ENCODE measurements at places on chromosomes 13 and 19.

DNA sequence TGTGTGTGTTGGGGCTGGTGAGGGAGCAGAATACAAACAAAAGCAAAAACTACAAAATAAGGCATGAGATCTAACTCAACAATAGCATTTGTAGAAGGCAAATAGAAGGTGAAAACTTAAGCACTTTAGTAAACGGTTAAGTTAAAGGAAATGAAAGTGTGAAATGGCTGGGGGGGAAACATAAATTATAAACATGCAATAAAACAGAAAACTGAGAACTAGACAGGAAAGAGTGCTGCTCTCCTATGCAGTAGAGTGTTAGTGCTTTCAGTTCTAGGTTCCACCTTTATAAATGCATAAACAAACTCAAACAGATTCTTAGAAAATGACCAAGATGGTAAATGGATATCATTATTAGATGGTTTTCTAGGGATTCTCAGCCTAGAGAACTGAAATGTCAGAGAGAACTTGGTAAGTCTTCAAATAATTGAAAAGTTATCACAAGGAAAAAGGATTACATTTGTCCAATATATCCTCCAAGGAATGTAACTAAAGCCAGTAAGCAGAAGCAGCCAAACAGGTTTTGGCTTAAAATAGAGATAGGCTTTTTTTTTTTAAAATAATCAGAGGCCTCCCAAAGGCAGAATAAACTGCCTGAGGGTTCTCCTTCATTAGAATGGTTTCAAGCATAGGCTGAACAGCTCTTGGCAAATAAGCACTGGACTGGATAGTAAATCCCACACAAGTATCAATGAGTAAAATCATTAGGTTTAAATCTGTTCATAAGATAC, 23.3 kb downstream of the RBM26 start:
- no peak for DNase-seq

GRCh38 chr13:45940061-45940460, 88.5 kb upstream of the SIAH3 start:
- DNase-seq, result no peak

- no peak for DNase-seq
Observed at GRCh38 chr19:2051773-2052704, 995 bp upstream of the MKNK2 start.

GRCh38 chr13:44565881-44566280, 10.2 kb downstream of the TSC22D1 start:
- no peak for DNase-seq

GRCh38 chr13:59774491-59774971, 389.2 kb downstream of the DIAPH3 start:
- DNase-seq, result peak; percentile 3

GRCh38 chr13:97583907-97584497, 150.0 kb downstream of the RAP2A start:
- no peak for DNase-seq

- DNase-seq, result peak; percentile 20
Observed at GRCh38 chr19:41327576-41328156, 17.7 kb downstream of the CCDC97 start.

DNA sequence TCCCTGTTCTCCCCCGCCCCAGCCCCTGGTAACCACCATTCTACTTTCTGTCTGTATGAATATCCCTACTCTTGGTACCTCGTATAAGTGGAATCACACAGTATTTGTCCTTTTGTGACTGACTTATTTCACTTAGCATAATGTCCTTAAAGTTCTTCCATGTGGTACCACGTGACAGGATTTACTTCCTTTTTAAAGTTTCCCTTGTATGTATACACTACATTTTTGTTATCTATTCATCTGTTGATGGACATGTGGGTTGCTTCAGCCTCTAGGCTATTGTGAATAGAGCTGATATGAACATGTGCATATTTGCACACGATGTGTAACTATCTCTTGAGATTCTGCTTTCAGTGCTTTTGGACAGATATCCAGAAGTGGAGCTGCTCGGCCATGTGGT, 59.6 kb upstream of the GJB6 start:
- no peak for DNase-seq

GRCh38 chr19:51501594-51502263, at the start of gene SIGLEC12:
Gene SIGLEC12 (minus strand): TSS chr19:51501800. CDS start chr19:51501733, 67 bp downstream.
- no peak for DNase-seq

GRCh38 chr13:34085204-34085603, 267.3 kb downstream of the RFC3 start:
- no peak for DNase-seq

DNA sequence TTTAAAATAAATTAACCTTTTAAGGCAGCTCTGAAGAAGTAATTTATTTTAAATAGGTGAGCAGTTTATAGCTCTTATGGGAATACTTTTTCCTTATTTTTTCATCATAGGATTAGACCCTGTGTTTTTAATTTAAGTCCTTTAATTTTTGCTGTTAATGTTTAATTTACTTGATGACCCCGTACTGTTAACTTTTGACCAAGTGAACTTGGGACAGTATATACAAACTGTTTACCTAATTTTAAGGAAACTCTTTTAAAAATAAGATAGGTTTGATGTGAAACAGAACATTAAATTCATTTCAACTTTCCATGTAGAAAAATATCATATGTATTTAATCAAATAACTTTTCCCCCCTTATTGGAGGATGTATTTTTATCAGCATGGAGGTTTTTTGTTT, 74.4 kb downstream of the KCNRG start:
- DNase-seq, result no peak

- no peak for DNase-seq
Observed at GRCh38 chr19:52170863-52171320, 529 bp downstream of the ZNF836 start.

DNA sequence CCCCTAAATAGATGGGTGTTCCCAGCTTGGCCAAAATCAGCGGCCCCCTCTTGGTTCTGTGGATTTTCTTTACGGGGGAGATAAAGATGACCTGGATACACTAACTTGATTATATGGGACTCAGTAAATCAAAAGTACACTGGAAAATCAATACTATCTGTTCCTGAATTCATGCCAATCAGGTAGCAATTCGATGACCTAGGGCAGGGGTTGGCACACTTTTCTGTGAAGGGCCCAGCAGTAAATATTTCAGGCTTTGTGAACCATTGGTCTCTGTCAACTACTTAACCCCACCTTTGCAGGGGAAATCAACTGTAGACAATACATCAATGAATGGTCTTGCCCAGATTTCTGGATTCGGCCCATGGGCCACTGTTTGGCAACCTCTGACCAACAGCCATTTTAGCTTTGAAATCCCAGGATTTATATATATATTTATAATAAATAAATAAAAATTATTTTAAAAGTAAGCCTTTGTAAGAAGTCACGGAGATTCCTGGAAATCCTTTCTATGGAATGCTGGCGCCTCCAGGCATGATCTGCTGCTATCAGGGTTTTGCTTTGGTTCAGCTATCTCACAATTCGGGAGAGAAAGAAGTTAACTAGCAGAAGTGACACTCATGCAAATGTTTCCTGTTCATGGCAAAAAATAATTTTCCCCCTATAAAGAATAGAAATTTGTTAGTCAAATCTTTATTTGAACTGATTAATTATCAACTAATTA, 32.8 kb downstream of the SLC15A1 start:
- DNase-seq, result no peak

GRCh38 chr19:13154911-13155471, 4.8 kb downstream of the IER2 start:
- peak; percentile 16 for DNase-seq

GRCh38 chr19:2775556-2776430, 7.3 kb downstream of the SGTA start:
- DNase-seq, result no peak

- DNase-seq, result no peak
Observed at GRCh38 chr13:73767747-73768315, 366.4 kb downstream of the KLF12 start.

- no peak for DNase-seq
Observed at GRCh38 chr13:48244159-48244558, 11.2 kb downstream of the ITM2B start.

DNA sequence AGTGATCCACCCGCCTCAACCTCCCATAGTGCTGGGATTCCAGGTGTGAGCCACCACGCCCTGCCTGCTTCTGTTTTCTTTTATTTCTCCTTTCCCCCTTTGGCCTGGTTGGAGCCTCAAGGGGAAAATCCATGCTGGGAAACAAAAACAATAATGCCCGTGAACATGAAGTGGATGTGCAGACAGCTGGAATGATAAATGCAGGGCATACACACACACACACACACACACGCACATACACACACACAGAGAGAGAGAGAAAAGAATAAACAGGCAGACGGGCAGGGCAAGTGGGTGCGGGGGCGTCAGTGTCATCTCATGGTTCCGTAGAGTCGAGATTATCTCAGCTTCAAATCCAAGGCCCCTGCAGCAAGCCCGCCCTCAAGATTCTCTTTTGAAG, 4.4 kb upstream of the PLEKHF1 start:
- DNase-seq, result no peak

GRCh38 chr19:39193803-39194202, 3.0 kb upstream of the NCCRP1 start:
- no peak for DNase-seq

GRCh38 chr19:51274049-51274770, 23.3 kb downstream of the SIGLECL1 start:
- no peak for DNase-seq

- DNase-seq, result no peak
Observed at GRCh38 chr19:11337080-11337479, 2.4 kb downstream of the RAB3D start.

GRCh38 chr19:13989487-13989886, 16.6 kb downstream of the RFX1 start:
- DNase-seq, result no peak
